Stimulated activated CD4-positive, alpha-beta T cell treated with anti-CD3 and anti-CD28 coated beads, TNF-alpha, amount 100 ng/mL, for 4 hours (primary cell): ENCODE measurements at places on chromosomes 7 and 10.
A peak's percentile ranks its signal among the peaks of the same experiment; 100 is the strongest.

DNA sequence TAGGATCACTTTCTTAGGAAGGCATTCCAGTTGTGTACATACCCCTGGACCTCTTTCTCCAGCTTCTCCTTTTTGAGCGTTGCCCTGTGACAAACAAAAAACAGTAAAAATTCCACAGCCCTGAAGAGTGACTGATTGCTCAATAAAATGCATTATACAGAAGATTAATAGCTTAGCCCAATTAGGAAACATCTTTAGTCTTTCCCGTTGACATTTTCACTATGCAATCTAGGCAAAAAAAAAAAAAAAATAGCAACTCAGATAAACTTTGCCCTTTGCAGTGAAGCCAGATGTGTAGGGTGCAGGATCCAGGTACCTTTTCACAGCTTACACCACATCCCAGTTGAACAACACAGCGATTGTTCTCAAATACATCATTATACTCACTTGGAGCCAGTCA is 17.9 kb downstream of the COL28A1 start:
- no peak for DNase-seq

GRCh38 chr10:100890141-100890672 is 22.6 kb upstream of the SLF2 start:
- no peak for DNase-seq

DNA sequence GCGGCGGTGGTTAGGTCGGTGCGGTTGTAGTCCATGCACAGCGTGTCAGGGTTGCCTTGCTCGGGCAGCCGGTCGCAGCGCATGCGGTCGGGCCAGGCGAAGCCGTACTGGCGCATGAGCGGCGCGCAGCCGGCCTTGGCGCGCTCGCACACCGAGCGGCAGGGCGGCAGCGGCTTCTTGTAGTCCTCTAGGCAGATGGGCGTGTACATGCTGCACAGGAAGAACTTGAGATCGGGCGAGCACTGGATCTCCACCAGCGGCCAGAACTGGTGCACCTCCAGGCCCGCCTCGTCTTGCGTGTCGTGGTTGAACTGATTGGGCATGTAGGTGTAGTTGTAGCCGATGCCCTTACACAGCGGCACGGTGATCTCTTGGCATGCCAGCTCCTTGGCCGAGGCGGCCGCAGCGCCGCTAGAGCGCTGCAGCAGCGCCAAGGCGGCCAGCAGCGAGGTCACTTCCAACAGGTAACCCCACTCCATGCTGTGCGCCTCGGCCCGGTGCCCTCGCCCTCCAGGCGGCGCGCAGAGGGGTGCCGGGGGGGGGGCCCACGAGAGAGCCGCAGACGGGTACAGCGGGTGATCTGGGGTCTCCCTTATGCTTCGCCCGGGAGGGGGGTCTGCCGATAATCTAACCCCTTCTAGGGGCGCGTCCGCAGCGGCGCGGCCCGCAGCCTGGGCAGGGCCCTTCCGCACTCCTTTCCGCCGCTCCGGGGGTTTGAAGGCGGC is 983 bp downstream of the FZD8 start:
- DNase-seq: no peak

GRCh38 chr10:125128397-125129075 is 31.8 kb downstream of the CTBP2 start:
- no peak for DNase-seq

DNA sequence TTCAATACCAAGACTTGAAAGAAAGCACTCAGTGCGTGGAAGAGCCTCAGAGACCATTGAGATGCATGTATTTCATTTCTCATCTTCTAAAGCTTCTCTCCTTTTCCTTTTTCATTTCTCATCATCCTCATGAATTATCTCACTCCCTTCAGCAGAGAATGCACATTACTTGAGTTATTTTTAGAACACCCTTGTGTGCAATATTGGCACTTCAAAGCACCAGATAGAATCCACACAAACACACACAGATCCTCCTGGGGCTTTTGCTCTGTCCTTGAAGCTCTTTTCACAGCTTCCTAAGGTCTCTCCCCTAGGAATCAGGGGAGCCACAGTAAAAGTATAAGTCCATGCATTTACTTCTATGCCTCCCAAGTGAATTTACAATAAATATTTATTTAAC is 18.3 kb downstream of the DGKI start:
- DNase-seq: no peak

DNA sequence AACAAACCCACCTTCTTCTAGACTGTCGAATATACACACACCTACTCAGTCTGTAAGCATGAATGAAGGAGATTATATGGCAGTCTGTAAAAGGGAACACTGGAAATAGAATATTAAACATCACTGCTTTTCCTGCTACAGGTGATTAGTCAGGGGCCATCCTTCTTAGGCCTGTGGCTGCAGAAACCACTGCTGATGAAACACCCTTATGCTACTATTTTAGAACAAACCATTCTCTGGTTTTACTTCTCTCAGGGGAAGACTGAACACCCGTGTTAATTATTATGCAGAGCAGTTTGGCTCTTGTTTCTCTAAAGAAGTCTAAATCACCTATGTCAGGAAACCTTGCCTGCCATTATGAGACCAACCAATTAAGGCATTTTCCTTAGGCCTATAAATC is 351.1 kb upstream of the KLF6 start:
- DNase-seq: no peak

DNA sequence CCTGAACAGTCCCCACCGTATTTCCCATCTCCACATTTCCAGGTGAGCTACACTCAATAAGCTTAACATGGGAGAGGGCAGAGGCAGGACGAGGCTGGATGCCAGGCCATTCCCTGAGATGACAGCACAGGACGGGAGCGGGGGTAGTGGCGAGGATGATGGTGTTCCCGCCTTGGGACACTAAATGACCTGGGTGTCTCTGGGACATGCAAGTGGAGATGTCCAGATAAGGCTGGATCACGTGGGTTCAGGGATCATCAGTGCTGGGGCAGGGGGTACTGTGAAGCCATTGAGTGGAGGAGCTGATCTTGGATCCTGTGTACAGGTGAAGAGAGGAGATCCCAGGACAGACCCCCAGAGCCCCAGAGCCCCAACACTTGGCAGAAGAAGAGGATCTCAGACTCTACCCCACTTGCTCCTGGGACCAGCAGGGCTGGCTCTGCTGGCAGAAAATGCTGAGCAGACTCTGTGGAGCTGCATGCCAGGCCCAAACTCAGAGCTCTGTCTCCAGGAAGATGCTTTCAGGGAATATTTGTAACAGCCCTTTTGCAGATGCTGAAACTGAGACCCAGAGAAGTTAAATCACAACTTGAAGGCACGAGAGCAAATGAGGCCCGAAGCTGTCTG is 29.7 kb upstream of the HSPA12A start:
- no peak for DNase-seq

- no peak for DNase-seq
These were observed 16.4 kb upstream of the ZNF32 start for GRCh38 chr10:43665054-43665453.

GRCh38 chr10:5089865-5090264 is 4.3 kb upstream of the AKR1C3 start:
- no peak for DNase-seq

- DNase-seq: no peak
These were observed 12.6 kb downstream of the DHX32 start for GRCh38 chr10:125868372-125868975.

- no peak for DNase-seq
These were observed 73.1 kb upstream of the HPS1 start for GRCh38 chr10:98519841-98520240.

DNA sequence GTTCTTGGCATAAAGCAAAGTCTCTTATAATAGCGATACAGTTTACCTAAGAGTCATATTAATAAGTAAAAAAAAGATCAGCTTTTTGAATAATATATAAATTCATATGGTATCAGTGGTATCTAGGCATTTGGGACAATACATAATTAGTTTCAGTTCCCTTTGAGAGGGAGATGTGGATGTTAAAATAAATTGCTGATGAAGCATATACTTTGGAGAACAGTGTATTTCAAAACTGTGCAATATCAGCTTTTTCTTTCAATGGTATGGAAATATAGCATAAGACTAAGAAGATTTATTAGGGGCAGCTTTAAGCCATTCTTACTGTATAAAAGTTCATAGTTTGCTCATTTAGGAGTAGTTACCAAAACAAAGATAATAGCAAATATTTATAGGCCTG is 35.5 kb downstream of the MDFIC start:
- no peak for DNase-seq

- no peak for DNase-seq
These were observed 8.9 kb downstream of the DENND11 start for GRCh38 chr7:141693082-141693481.

DNA sequence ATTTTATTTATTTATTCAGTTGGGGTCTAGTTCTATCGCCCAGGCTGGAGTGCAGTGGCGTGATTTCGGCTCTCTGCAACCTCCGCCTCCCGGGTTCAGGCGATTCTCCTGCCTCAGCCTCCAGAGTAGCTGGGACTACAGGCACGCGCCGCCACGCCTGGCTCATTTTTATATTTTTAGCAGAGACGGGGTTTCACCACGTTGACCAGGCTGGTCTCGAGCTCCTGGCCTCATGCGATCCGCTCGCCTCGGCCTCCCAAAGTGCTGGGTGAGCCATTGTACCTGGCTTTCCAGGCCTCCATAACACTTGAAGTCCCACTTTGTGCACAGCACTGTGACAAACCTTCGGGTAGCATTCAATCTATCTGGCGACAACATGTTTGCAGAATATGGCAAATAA is 1.0 kb upstream of the DCLRE1C start:
- no peak for DNase-seq

DNA sequence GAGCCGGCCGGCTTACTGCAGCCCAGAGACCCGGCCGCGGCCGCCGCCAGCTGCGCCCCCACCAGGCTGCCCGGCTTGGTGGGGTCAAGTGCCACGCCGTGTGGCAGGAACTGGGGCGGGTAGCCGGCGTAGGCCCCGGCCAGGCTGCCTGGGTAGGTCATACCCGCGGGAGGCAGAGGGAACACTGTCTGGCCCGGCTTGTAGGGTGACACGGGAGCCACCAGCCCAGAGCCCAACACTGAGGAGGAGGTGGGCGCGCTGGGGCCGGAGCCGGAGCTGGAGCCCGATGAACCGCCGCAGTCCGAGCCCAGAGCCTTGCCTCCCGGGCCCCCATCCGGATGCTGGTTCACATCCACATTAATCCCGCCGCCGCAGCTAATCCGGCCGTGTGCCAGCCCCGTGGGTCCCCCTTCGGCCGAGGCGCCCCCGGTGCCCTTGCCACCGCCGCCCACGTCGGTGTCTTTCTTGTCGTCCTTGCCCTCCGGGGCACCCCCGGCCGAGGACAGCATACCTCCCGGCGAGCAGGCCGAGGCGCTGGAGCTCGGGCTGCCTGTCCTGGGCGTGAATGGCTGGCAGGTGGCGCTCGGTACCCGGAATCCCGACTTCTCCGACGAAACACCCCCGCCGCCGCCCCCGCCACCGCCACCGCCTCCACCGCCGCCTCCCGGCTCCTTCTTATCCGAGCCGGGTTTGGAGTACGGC is 2.0 kb downstream of the ZNF503 start:
- peak; percentile 33 for DNase-seq

- DNase-seq: no peak
These were observed 51.5 kb upstream of the ITGB1 start for GRCh38 chr10:33009244-33010131.

DNA sequence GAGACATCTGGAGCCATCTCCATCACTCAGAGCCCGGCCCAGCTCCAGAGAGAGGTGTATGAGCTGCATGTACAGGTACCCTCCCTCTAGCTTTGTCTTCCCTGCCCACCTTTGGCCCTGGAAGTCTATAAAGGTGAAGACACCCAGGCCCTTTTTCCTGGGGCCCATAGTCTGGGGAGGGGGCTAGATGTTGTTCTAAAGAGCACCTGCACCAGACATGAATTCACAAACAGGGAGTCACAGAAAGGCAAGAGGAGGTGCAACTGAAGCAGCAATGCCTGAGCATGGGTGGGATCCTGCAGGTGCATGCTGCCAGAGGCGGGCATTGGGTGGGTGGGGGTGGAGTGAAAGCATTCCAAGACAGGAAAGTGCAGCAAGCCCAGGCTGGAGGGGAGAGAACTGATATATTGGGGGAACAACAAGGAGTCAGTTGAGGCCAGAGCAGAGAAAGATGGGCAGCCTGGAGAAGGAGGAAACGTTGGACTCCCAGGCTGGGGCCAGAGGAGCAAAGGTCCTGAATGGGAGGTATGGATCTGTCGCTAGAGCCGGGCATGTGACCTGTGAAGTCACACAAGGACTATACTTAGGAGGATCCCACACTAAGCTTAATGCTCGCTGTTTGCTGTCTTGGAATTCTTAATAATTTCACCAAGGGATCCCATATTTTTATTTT is 11.7 kb downstream of the CDHR1 start:
- DNase-seq: no peak

DNA sequence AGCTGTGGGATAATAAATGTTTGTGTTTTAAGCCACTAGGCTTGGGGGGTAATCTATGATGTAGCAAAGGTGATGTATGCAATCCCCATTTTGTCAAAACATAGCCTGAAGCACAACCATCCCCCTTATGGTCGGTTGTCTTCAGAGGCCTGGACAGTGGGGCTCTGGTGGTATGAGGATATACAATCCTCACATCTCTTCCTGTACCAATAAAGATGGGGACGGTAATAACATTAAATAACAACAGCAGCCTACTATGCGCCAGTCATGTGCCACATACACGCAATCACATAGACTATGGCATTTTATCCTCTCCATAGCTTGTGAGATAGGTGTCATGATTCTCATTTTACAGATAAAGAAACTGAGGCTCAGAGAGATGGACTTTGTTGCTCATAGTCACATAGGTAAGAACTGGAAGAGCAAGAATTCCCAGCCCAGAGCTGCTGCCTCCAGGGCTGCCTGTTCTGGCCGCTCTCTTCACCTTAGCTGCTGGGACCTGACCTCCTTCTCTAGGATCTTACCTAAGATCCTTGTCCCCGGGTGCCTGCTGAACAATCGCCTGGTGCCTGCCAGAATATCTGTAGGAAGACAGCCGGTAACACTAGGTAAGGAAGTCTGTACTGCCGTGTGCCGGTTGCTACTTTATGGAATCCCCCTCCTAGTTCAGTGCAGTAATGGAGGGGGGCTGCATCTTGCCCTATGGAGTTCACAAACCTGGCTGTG is 108.6 kb downstream of the ARHGAP22 start:
- no peak for DNase-seq

DNA sequence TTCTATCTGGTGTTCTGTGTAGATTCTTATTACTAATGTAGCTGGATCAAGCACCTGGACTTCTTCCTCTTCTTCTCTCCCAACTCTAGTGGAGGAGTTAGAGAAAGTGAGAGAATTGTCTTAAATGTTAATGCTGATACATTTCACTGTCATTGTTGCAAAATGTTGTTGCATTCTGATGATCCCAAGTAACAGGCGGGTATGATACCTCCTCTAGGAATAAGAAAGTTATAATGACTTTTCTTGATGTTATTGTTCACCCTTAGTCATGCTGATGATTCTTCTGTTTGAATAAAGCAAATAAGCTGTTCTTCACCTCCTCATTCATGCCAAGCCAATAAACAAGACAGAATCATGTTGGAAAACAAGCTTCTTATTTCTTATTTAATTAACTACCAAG is 9.1 kb downstream of the CHRM2 start:
- DNase-seq: no peak

- no peak for DNase-seq
These were observed 238.4 kb downstream of the KCNMA1 start for GRCh38 chr10:77398986-77399755.

GRCh38 chr7:130733931-130734814 is at the start of gene KLF14:
Gene KLF14, minus strand, starts transcription at chr7:130734207. Its CDS starts 174 bp downstream, at chr7:130734033.
- DNase-seq: peak; percentile 23

- DNase-seq: no peak
These were observed 609.7 kb downstream of the TNS3 start for GRCh38 chr7:46972205-46972604.

- DNase-seq: no peak
These were observed 169.9 kb upstream of the ASAH2 start for GRCh38 chr10:50421026-50421719.

- no peak for DNase-seq
These were observed 327.7 kb downstream of the GPR158 start for GRCh38 chr10:25502453-25502852.

- no peak for DNase-seq
These were observed 30.7 kb upstream of the HPSE2 start for GRCh38 chr10:99266383-99266782.
